Right atrium auricular region (tissue), 2 donors: ENCODE measurements at places on chromosomes 1 and 21. TPM values are rescaled to one million over a fixed set of nuclear protein-coding genes. Genes with fewer than 3 reads are reported as not detected.

GRCh38 chr1:228109962-228110488, 926 bp upstream of the MRPL55 start:
- H3K36me3 ChIP-seq = peaks cover 14% of the 10 kb centered on the region
- no peaks in the 10 kb centered on the region for H3K27me3 ChIP-seq
- peak overlapping the region; percentile 98 for H3K4me3 ChIP-seq
- no peak for DNase-seq
- H3K4me1 ChIP-seq = no peaks in the 10 kb centered on the region
- peak overlapping the region; percentile 96 for H3K27ac ChIP-seq

GRCh38 chr1:103917795-103918194, 168.1 kb downstream of the AMY1C start:
- H3K4me1 ChIP-seq = no peaks in the 10 kb centered on the region
- no peak overlapping the region for H3K4me3 ChIP-seq
- no peaks in the 10 kb centered on the region for H3K27me3 ChIP-seq
- H3K36me3 ChIP-seq = no peaks in the 10 kb centered on the region
- DNase-seq = no peak
- H3K27ac ChIP-seq = no peak overlapping the region

GRCh38 chr21:35102488-35103371, 53.6 kb upstream of the RUNX1 start:
- no peak overlapping the region for H3K4me3 ChIP-seq
- no peaks in the 10 kb centered on the region for H3K36me3 ChIP-seq
- H3K27ac ChIP-seq = no peak overlapping the region
- no peaks in the 10 kb centered on the region for H3K27me3 ChIP-seq
- H3K4me1 ChIP-seq = no peaks in the 10 kb centered on the region

DNA sequence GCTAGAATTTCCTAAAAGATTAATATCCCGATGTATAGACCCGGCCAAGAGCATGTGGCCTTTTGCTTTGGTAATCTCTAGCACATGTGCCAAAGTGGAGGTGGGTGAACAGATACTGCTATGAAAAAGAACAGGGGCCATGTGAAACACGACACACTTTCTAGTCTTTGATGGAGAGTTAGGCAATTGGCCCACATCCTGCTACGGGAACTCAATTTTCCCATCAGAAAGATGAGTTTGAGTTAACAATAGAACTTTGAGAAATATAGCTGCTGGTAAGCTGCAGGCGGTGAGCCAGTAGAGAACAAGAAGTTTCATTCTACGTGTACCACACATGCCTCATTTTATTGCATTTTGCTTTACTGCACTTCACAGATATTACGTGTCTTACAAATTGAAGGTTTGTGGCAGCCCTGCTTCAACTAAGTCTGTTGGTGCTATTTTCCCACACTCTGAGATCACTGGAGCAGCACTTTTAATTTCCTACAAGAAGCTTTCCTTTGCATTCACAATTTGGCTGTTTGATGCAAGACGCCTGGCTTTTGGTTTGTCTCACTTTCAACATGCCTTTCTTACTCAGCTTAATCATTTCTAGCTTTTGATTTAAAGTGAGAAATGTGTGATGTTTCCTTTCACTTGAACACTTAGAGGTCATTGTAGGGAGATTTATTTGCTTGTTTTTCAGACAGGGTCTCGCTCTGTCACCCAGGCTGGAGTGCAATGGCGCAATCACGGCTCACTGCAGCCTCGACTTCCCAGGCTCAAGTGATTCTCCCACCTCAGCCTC, 46.3 kb downstream of the HTR6 start:
- no peaks in the 10 kb centered on the region for H3K27me3 ChIP-seq
- no peaks in the 10 kb centered on the region for H3K36me3 ChIP-seq
- no peaks in the 10 kb centered on the region for H3K4me1 ChIP-seq
- no peak for DNase-seq
- H3K27ac ChIP-seq = no peak overlapping the region

DNA sequence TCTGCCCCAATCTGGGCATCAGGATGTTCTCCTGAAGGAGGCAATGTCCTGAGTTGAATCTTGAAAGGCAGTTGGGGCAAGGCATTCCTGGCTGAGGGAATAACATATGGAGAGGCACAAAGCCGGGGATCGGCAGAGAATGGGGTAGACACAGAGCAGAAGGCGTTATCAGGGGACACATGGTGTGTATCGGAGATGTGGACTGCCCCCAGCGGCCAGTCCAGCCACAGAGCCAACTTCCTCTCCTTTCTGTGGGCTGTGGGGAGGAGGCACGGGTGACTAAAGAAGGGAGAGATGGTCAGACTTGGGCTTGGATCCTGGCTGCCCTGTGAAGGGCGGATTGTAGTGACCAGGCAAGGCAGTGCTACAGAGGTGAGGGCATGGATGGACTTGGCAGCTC, 32.1 kb downstream of the FOXD2 start:
- H3K36me3 ChIP-seq = no peaks in the 10 kb centered on the region
- H3K27ac ChIP-seq = no peak overlapping the region
- H3K4me1 ChIP-seq = no peaks in the 10 kb centered on the region
- DNase-seq = no peak

DNA sequence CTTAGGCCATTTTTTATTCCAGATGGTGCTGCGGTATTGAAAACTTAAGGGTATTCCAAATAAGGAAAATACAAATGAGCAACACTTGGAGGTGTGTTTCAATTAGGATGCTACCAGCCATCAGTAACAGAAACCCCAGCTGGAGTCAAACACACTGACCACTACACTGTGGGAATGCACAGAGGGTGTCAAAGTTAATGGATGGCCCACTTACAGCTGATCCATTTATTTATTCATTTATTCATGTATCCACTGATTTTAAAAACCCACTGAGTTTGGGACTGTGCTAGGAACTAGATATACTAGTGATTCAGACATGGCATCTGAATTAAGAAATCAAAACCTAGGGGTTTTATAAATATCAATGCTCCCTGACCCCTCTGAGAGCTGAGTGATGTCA, 24.5 kb upstream of the GJA5 start:
- no peaks in the 10 kb centered on the region for H3K4me1 ChIP-seq
- H3K27ac ChIP-seq = no peak overlapping the region
- no peaks in the 10 kb centered on the region for H3K27me3 ChIP-seq

- no peaks in the 10 kb centered on the region for H3K4me1 ChIP-seq
- H3K27me3 ChIP-seq = no peaks in the 10 kb centered on the region
- no peak for DNase-seq
- no peaks in the 10 kb centered on the region for H3K36me3 ChIP-seq
- H3K27ac ChIP-seq = no peak overlapping the region
- no peak overlapping the region for H3K4me3 ChIP-seq
Measured at GRCh38 chr1:191993549-191993948, 164.7 kb upstream of the RGS18 start.

GRCh38 chr1:78141531-78142231, 95.9 kb downstream of the GIPC2 start:
- no peaks in the 10 kb centered on the region for H3K4me1 ChIP-seq
- no peaks in the 10 kb centered on the region for H3K36me3 ChIP-seq
- H3K4me3 ChIP-seq = no peak overlapping the region
- no peak overlapping the region for H3K27ac ChIP-seq

- H3K27me3 ChIP-seq = no peaks in the 10 kb centered on the region
- H3K27ac ChIP-seq = no peak overlapping the region
- no peaks in the 10 kb centered on the region for H3K36me3 ChIP-seq
- no peak overlapping the region for H3K4me3 ChIP-seq
Measured at GRCh38 chr1:233865902-233866301, 38.6 kb upstream of the SLC35F3 start.

- H3K27ac ChIP-seq = no peak overlapping the region
- no peak overlapping the region for H3K4me3 ChIP-seq
- H3K4me1 ChIP-seq = no peaks in the 10 kb centered on the region
Measured at GRCh38 chr1:226201029-226201593, 14.6 kb upstream of the ACBD3 start.

DNA sequence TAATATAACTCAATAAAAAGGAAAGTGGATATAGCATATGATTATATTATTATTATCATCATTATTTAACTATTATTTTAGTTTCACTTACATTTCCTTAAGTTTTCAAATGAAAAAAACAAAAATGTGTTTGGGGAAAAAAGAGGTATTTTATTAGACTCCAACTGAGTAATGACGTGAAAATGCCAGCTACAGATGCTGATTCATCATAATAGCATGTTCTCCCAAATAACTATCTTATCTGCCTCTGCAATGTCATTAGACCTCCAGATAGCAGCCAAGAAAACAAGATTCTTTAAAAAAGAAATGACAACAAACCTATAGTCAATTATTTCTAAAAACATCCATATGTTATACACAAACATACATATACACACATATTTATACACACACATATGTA, 1071.9 kb upstream of the TMPRSS15 start:
- no peak for DNase-seq
- H3K36me3 ChIP-seq = no peaks in the 10 kb centered on the region
- H3K4me1 ChIP-seq = no peaks in the 10 kb centered on the region

DNA sequence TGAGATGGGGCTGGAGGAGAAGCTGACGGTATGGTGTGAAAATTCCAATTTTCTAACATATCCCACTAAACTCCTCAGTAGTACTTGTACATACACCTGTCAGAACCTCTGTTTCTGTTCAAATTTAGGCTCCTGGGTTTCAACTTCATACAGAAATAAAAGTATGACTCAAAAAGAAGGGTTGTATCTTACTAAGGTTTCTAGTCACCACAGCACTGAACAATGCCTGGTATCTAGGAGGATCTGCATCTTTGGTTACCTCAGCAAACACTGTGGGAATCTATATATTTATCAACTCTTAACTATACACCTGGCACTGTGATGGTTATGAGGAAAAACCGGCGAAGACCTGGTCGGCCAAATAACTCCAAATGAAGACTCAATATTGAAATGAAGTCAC, 13.8 kb downstream of the RBM34 start:
- no peaks in the 10 kb centered on the region for H3K4me1 ChIP-seq
- DNase-seq = no peak
- H3K36me3 ChIP-seq = peaks cover 67% of the 10 kb centered on the region
- no peak overlapping the region for H3K27ac ChIP-seq
- H3K27me3 ChIP-seq = no peaks in the 10 kb centered on the region

DNA sequence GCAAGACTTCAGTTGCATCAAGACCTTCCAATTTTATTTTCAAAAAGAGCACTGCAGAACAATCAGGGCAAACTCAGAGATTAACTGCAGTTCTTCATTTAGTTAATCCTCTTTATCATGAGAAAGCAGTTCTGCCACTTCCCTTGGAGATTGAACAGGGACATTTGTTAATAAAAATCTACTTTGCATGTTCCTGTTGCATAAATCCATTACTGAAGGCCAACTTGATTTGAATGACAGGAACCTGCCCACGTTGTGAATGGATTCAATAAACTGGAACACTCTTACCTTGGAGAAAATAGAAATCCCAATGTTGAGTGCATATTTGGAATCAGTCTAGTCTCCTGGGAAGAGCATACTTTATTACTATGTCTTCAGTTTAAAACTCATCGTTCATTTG, 19.6 kb upstream of the PLD5 start:
- H3K27ac ChIP-seq = no peak overlapping the region
- H3K27me3 ChIP-seq = no peaks in the 10 kb centered on the region
- H3K36me3 ChIP-seq = no peaks in the 10 kb centered on the region
- no peak overlapping the region for H3K4me3 ChIP-seq
- no peaks in the 10 kb centered on the region for H3K4me1 ChIP-seq

DNA sequence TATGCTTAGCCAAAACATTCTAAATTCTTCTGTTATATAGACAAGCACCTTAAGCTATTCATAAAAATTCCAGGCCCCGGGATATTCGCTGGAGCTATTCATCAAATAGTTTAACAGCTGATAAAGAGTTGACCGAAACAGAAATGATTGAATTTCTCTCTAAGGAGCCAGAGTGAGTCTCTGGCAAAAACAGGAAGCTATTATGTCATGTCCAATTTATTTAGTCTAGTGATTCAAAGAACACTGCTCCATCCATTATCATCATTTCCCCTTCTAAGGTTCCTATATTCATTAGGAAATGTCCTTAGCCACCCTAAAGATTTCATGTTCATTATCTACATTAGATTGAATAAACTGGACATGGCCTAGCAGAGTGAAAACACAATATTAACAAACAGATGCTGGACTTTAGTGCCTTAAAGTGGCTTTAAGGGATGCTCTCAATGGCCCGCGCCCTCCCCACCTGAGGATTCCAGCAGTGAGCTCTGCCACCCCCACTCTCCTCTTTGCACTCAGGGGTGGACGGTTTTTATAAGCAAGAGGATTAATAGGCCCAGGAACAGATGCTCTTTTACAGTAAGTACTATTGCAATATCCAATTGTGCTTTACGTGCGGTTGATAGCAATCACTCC, 122.1 kb upstream of the RGS1 start:
- H3K36me3 ChIP-seq = no peaks in the 10 kb centered on the region
- no peak for DNase-seq
- H3K4me1 ChIP-seq = no peaks in the 10 kb centered on the region
- H3K27ac ChIP-seq = no peak overlapping the region
- no peak overlapping the region for H3K4me3 ChIP-seq

GRCh38 chr1:34976384-34977209, 8.6 kb downstream of the TMEM35B start:
- DNase-seq = no peak
- no peak overlapping the region for H3K27ac ChIP-seq
- no peaks in the 10 kb centered on the region for H3K27me3 ChIP-seq
- H3K4me1 ChIP-seq = no peaks in the 10 kb centered on the region
- no peak overlapping the region for H3K4me3 ChIP-seq

DNA sequence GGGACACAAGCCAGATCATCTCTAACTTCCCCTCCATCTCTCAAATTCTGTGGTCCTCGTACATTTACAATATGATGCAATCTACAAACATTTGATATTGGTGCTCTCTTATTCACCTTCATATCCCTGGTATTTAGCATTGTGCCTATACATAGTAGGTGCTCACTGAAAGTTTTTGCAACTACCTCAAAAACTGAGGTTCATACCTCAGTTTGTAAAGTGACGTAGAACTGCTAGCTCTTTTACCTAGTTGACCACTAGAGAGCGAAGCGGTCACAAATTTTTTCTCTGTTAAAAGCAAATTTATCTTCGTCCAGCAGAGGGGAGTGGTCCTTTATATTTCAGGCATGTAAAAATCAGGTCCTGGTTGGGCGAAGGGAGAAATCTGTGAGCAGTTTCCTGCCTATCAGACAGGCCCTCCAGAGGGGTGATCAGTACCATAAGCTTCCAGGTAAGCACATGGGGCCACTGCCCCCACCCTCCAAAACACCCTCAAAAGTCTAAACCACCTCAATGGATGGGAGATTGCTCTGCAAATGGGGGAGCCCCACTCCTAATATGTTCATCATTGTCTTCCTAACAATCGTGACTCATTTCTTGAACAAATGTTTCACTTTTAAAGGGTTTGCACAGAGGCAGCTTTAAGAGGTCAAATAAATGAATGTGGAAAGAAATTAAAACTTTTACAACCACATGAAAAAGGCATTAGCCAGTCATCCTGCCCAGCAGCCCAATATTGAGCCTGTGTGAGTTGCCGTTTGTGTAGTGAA, 10.6 kb upstream of the HLCS start:
- H3K4me1 ChIP-seq = no peaks in the 10 kb centered on the region
- no peak overlapping the region for H3K27ac ChIP-seq
- no peak overlapping the region for H3K4me3 ChIP-seq
- DNase-seq = no peak
- no peaks in the 10 kb centered on the region for H3K27me3 ChIP-seq

The GFI1 gene
- total RNA-seq = 0.30 TPM

The NFASC gene
- total RNA-seq = 38.5 TPM

The HPDL gene
- total RNA-seq = not detected

The FOXD3 gene
- 0.48 TPM for total RNA-seq

The HSPB7 gene
- 1,082 TPM for total RNA-seq

The PPIAL4G gene
- total RNA-seq = not detected

The MAPKAPK2 gene
- total RNA-seq = 158 TPM
